ENCODE measurements at places on chromosomes 6 and 20.

GRCh38 chr6:100296810-100297544 lies 167.7 kb downstream of the SIM1 start:
- no peak for DNase-seq

- no peak for DNase-seq
Measured at GRCh38 chr6:91886183-91886795, 1299.4 kb upstream of the MAP3K7 start.

GRCh38 chr6:46184114-46184513 lies 13.3 kb upstream of the ENPP5 start:
- no peak for DNase-seq

DNA sequence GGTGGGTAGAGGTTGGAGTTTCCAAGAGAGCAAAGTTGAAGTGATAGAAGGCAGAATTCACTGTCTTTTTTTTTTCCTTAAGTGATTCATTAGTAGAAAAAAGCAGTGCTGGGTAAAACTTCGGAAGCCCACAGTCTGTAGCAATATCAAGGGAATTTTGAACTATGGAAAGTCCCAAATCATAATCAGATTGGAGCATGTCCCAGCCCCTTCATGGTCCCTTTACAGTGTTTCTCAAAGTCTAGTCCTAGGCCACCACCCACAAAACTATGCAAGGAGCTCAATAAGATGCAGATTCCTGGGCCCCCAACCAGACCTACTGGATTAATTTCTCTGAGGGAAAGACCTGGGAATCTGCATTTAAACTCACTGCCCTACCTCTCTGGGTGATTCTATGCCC lies 22.6 kb downstream of the NEDD9 start:
- DNase-seq = peak; percentile 30

DNA sequence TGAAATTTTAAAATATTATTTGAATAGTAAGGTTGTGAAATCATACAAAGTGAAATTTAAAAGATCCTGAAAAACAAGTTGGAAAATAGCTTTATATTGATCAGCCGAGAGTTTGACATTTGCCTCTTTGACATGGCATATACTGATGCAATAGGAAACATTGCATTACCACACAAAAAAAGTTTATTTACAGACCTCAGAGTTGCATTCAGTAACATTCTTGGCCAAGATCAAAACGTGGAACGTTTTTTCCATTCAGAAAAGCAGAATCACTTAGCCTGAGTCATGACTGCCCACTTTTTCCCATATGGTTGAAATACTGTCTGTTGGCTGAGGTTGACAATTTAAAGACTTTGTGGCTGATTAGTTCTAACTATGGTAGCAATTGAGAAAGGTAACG lies 55.1 kb upstream of the BACH2 start:
- peak; percentile 81 for DNase-seq

DNA sequence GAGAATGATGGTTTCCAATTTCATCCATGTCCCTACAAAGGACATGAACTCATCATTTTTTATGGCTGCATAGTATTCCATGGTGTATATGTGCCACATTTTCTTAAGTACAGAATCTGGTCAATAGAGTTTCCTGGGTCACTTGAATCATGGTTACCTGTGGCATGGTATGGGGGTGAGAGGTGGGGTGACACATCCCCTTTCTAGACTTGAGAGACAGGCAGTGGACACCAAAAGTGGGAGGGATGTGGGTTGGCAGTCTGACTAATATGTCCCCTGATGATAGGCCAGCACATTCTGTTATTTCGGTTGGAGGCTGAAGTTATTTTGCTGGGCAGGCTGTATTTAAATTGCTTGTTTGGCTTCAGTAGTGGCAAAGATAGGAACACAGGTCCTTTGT lies 78.1 kb downstream of the UST start:
- DNase-seq = no peak

- DNase-seq = no peak
Measured at GRCh38 chr20:38870733-38871559, 55.3 kb upstream of the FAM83D start.

- no peak for DNase-seq
Measured at GRCh38 chr6:10098756-10099528, 315.9 kb downstream of the TFAP2A start.

DNA sequence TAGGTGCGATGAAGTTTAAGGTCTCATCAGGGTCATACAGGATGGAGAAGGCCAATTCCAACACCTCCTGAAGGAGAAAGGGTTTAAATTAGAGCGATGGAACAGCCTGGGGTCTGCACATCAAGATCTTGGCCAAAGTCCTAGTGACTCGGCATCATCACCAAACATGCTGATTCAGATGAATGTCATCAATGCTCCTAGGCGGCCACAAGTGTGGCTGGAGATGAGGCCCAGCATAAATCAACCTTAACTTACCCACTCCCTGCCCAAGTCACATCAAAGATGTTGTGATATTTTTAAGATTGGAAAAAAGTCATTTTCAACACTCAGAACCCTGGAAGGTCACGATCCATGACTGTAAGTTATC lies 37.5 kb downstream of the ELMO2 start:
- no peak for DNase-seq

DNA sequence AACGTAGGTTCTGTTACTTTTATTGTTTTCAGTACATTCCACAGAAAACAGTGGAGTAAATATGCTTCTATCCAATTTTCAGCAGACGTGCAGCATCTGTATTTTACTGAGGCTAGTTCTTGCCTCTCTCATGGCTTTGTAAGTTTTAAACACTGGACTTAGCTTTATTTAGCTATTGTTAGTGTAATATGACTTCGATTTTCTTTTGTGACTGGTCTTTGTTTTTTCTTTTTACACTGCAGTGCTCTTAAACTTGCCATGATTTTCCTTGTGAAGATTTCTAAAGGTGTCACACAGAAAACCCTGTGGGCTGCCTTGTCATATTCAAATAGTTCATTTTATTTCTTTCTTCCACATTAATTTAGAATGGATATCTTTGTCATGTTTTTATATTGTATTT lies 1234.9 kb upstream of the CITED2 start:
- no peak for DNase-seq

- DNase-seq = no peak
Measured at GRCh38 chr20:23569570-23569969, 1.3 kb upstream of the CST9L start.

DNA sequence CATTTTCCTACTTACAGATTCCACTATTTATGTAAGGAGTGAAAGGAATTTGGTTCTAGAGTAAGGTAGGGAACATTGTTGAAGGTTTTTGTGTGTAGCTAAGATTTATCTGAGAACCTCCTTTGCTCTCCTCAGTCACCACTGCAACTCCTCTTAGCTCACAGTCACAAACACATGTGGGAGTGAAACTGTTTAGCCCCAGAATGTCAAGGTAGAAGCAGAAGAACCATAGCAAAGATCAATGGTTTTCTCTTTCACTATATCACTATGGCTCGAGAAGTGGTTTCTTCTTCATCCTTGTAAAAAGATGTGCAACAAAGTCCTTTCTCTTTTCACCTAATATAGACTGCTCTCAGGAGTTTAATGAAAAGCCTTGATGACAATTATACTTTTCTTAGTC lies 6.5 kb upstream of the DEFB112 start:
- no peak for DNase-seq

- DNase-seq = no peak
Measured at GRCh38 chr6:168919470-168920179, 334.0 kb downstream of the THBS2 start.

- peak; percentile 57 for DNase-seq
Measured at GRCh38 chr20:60115451-60115850, 157.2 kb downstream of the CDH26 start.

- no peak for DNase-seq
Measured at GRCh38 chr6:53765270-53765669, 29.5 kb upstream of the LRRC1 start.

DNA sequence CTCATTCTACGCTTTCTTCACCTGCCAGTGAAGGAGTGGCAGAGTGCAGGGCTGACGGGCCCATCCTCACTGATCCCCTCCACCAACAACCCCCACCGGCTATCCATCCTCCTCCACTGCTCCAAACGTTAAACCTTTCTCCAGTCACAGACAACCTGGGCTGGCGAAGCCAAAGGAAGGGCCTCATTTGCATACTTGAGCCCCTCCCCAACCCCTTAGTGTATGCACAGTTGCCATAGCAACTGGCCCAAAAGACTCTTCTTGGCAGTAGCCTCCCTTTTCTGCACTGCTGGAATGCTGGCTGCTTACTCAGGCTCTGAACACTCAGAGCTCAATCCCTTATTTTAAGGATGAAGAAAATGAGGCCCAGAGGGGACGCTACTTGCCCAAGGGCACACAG lies 130.3 kb downstream of the GRM4 start:
- DNase-seq = no peak

DNA sequence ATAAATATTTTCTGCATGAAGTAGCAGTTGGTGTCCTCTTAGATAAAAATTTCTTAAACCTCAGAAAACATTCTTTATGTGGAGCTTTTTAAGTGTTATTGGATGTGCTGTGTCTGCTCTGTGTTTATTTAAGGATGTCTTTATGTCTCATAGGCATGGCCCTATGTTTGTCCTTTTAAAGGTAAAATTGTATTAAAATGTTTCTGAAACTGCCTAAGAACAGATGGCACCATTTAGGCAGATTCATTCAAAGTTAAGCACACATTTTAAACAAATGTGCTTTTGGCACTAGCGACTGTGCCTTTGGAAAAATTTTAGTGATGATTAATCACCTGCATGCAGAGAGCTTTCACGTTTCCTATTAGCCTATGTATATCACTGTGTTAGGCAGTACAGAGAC lies 125.2 kb downstream of the KIF6 start:
- DNase-seq = no peak

- DNase-seq = no peak
Measured at GRCh38 chr6:16471222-16471909, 233.0 kb downstream of the GMPR start.

DNA sequence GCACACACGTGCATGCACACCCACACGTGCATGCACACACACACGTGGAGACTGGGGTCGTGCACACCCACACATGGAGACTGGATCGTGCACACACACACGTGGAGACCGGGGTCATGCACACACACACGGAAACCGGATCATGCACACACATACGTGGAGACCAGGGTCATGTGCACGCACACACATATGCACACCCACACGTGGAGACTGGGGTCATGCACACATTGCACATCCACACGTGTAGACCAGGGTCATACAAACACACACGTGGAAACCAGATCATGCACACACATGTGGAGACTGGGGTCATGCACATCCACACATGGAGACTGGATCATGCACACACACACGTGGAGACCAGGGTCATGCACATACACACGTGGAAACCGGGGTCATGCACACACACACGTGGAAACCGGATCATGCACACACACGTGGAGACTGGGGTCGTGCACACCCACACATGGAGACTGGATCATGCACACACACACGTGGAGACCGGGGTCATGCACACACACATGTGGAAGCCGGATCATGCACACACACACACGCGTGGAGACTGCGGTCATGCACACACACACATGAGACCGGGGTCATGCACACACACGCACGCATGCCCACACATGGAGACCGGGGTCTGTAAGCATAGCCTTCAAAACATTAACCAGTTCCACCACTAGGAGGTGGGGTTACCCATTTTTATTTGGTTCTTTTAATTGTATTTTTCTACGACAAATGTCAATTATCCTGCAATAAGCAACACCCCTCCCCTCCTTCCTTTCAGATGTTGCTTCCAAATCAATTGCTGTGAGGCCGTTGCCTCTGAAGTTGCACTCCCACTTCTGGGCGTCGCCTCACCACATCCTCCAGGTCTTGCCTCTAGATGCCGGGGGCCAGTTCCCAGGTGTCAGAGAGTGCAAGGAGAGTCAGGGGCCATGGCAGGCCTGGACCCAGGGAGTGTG lies 95.8 kb downstream of the TMEM242 start:
- DNase-seq = peak; percentile 12

DNA sequence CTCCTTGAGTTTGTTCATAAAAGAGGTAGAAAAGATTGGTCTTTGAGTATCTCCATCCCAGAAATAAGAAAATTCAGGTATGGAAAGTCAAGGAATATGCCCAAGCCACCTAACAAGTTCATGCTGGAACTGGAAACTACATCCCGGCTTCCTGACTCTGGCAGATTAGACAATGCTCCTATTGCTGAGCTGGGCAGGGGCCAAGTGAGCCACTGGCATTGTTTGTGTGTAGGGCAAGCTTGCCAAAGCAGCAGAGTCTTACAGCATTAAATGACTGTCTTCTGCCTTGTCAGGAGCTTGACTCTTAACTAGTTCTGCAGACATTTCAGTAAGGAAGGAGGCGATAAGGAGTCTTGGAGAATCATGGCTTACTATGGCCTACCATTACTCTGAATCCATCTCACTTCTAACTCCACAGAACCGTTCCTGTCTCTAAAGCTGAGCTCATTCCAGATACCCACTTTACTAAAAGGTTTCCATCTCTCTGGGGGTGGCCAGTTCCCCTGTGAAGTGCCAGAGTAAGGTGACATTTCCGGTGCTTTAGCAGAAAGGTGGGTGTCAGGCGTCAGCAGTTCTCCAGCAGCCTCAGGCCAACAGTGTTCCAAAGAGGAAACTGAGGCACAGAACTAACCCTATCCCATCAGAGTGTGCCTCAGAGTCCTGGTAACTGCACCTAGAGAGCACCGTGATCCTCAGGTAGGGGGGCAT lies 30.1 kb downstream of the PRDM1 start:
- DNase-seq = no peak

GRCh38 chr6:37615564-37616340 lies 81.9 kb downstream of the MDGA1 start:
- no peak for DNase-seq

DNA sequence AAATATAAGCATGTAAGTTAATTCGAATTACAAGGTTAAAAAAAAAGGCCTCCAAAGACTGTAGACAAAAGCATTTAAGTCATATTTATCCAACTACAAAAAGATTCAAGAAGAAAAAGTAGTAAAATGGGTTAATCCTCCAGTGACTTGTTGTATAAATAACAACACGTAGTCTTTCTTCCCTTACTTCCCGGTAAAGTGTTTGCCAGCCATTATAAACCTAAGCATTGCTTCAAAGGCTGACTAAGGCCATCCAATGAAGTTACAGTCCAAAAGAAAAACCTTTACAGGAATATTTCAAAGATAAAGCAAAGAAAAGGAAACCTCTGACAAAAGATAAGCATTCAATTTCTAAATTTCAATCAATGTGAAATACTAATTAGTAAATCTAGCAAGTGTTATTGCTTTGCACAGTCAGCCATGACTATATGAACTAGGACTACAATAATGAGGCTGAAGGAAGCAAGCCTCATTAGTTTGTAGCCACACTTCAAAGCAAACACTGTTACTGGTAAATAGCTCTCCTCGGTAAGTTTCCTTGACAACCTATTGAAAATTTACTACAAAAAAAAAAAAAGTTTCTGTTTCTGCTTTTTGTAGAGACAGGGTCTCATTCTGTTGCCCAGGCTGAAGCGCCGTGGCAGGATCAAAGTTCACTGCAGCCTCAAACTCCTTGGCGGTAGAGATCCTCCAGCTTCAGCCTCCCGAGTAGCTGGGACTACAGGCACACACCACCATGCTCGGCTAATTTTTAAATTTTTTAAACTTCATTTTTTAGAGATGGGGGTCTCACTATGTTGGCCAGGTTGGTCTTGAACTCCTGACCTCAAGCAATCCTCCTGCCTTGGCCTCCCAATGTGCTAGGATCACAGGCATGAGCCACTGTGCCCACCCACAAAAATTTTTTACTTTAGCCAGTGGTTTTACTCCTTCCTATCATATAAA lies 46.0 kb downstream of the NUDT3 start:
- no peak for DNase-seq

Measured in suppressor macrophage treated with lipopolysaccharide for 4 hours (primary cell).